ENCODE measurements at places on chromosomes 4 and X. TPM values are rescaled to one million over a fixed set of nuclear protein-coding genes. Genes with fewer than 3 reads are reported as not detected.

The GLUD2 gene
- total RNA-seq: 0.14 TPM

The GAGE13 gene
- not detected for total RNA-seq

The MMAA gene
- 2.0 TPM for total RNA-seq

The AMTN gene
- total RNA-seq: 0.21 TPM

The GPR143 gene
- total RNA-seq: not detected

The LGI2 gene
- not detected for total RNA-seq
